Kidney (tissue), 22 donors: ENCODE measurements at places on chromosomes 13 and 19. TPM values are rescaled to one million over a fixed set of nuclear protein-coding genes. Genes with fewer than 3 reads are reported as not detected.

DNA sequence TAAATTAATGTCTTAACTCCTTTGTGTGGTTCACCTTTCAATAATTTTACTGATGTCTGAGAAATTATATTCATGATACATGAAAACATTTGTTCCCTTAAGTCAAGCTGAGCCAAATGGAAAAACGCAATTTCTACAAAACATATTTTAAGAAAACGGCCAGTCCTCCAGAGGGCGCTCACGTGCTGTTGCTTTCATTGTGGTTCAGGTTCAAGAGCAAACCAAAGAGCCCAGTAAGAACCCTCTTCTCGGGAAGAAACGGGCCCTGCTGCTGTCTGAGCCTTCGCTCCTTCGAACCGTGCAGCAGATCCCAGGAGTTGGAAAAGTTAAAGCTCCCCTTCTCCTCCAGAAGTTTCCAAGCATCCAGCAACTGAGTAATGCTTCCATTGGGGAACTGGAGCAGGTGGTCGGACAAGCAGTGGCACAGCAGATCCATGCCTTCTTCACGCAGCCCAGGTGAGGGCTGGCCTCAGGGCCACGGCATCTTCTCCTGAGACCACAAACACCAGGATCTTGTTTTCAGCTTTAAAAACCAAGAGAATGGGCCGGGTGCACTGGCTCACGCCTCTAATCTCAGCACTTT lies 4.3 kb downstream of the FAAP24 start:
- peak; percentile 73 for DNase-seq

- no peak for DNase-seq
Observed at GRCh38 chr13:37123337-37123736, 17.9 kb upstream of the CSNK1A1L start.

DNA sequence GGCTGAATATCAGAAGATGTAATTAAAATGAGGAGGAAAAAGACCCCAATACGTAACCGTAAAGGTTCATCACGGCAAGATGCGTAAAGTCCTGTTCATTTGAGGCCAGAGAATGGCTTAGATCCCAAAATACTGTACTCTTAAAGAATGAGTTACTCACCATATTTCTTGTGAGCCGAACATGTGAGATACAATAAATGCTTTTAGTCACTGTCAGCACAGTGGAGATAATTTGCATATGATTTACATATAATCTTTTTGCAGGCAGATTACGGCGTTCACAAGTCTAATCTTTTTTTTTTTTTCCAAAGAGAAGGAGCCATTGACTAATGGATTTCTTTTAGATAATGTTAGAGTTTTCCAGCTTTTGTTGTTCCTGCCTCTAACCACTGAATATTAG lies 28.4 kb downstream of the AMER2 start:
- DNase-seq = no peak

DNA sequence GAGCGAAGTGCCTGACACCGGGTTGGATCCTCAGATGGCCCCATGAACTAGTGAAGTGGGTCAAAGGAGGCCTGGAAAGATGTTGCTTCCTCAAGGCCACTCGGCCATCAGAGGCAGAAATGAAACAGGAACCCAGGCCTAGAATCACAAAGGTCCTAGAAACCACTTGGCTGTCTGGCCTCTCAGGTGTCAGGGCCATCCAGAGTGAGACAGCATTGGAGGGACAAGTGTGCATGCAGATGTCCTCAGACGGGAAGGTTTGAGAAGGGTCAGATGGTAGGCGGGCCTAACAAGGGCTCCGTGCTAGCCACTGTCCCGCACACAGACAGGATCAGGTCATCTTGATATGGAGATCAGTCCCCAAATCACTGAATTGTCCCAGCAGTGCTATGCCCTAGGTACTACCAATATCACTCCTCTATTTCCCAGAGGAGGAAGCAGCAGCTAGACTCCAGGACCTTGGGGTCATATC lies 14.3 kb downstream of the CCDC97 start:
- no peak for DNase-seq

GRCh38 chr13:79270859-79271258 lies 135.2 kb downstream of the RBM26 start:
- no peak for DNase-seq

- no peak for DNase-seq
Observed at GRCh38 chr19:46515879-46516350, 20.2 kb upstream of the PNMA8B start.

GRCh38 chr13:39816936-39817335 lies 161.5 kb downstream of the COG6 start:
- DNase-seq = no peak

GRCh38 chr19:30785458-30786137 lies 413.4 kb downstream of the ZNF536 start:
- no peak for DNase-seq

GRCh38 chr19:47109541-47110375 lies 3.8 kb downstream of the ZC3H4 start:
- DNase-seq = peak; percentile 73

GRCh38 chr13:100306434-100306999 lies 217.6 kb downstream of the PCCA start:
- DNase-seq = no peak

DNA sequence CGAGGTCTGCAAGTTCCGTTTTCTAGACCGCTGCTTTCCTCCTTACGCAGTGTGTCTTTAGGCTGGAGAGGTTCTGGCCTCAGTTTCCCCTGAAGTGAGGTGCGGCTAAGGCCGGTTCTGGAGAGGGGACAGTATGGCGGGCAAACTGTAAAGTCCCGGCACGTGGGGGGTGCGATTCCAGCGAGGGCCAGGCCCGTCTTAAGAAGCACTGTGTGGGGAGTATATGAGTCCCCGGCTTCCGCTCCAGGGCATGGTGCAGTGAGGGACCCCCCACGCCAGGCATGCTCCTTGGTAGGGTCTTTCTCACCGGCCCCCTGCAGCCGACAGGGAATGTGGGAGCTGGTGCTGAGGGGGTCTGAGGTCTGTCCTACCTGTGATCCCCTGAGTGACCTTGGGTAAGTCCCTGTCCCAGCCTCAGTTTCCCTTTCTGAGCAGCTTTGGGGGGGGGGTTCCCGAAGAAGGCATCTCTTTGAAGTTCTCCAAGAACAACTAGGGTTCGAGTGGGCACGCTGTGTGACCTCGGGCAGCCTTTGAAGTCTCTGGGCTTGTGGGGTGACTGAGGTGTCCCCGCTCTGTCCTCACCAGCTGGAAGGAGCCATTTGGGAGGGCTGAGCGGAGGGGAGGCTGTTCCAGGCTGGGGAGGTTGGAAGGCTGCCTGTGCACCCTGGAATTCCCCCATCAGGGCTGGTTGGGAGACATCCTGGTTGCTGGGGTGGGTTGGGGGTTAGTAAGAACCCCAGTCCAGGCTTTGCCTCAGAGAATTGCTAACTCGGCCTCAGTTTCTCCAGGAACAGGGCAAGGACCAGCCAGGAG lies 1.5 kb downstream of the NFIC start:
- peak; percentile 34 for DNase-seq

GRCh38 chr13:114155926-114156883 lies 22.9 kb upstream of the CFAP97D2 start:
- DNase-seq = no peak

DNA sequence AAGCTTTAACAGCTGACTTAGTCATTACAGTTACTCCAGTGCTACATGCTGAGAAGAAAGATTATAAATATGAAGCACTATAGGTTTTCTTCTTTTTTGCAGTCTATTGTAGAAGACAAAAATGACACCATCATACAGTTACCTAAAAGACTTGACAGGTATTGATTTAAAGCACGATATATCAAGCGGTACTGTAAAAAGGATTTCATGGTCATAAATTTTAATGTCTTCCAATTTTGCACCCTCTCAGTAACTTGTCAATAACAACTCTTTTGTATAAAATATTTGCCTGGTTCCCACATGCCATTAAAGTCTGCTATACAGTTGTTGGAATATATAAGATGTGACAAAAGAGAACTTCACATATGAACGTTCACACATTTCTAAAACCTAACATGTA lies 102.8 kb downstream of the ZIC5 start:
- DNase-seq = no peak

DNA sequence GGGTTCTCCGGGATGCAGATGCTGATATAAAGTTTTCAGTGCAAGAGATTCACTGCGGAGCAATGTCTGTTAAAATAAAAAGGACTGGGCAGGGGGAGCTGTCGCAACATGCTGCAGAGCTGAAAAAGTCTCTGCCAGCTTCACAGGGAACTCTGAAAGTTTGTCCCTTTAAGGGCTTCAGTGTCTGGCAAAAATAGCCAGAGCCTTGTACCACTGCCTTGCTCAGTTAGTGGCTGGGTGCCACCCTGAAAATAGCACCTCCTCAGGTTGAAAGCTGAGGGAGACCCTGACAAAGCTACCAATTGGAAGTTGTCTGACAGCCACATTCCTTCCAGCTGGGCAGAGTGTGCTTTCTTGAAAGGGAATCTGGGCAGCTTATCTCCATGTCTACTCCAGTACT lies 3.0 kb upstream of the NDFIP2 start:
- DNase-seq = no peak

Gene KLK11
- not detected for polyA plus RNA-seq

Gene PCP2
- 8.9 TPM for polyA plus RNA-seq

Gene HSD17B14
- 141 TPM for polyA plus RNA-seq

Gene ZFR2
- polyA plus RNA-seq = not detected
